Activated T-helper 17 cell treated with anti-CD3 and anti-CD28 coated beads, Interleukin-2, amount 50 U/mL, for 72 hours (primary cell): ENCODE measurements at places on chromosomes 4 and X. TPM values are rescaled to one million over a fixed set of nuclear protein-coding genes. Genes with fewer than 3 reads are reported as not detected.

- no peak for ATAC-seq
Observed at GRCh38 chr4:123976285-123976684, 579.7 kb downstream of the SPRY1 start.

- ATAC-seq, result no peak
Observed at GRCh38 chrX:26050099-26050498, 88.0 kb upstream of the MAGEB18 start.

DNA sequence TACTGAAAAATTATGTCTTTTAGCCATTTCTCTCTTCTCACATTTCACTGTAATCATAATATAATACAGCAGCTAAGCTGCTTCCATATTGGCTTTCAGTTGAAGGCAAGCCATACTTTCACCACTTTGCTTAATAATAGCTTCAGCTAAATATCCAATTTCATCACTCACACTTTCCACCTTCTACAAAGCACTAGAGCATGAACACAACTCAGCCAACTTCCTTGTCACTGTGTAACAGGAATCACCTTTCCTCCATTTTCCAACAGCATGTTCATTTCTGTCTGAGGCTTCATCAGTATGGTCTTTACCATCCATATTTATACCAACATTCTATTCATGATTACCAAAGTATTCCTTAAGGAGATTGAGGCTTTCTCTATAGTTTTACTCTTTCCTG, 219.8 kb upstream of the CTSO start:
- no peak for ATAC-seq

DNA sequence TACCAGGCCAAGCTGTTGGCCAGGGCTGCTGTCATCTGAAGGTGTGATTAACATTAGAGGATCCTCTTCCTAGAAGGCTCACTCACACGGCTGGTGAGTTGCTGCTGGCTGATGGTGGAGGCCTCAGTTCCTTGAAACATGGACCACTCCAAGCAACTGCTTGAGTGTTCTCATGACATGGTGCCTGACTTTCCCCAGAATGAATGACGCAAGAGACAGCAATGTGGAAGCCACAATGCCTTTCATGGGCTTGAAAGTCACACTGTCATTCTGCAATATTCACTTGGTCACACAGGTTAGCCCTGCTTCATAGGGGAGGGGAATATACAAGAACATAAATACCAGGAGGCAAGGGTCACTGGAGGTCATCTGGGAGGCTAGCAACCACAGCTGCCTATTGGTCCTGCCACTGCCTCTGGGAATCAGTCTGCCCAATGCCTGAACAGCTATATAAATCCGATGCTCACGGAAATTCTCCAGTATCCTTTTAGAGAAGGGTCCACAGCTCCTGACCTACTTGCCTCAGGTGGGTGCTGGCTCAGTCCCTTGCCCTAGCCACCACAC, 97.1 kb upstream of the MAML3 start:
- ATAC-seq, result peak; percentile 18

DNA sequence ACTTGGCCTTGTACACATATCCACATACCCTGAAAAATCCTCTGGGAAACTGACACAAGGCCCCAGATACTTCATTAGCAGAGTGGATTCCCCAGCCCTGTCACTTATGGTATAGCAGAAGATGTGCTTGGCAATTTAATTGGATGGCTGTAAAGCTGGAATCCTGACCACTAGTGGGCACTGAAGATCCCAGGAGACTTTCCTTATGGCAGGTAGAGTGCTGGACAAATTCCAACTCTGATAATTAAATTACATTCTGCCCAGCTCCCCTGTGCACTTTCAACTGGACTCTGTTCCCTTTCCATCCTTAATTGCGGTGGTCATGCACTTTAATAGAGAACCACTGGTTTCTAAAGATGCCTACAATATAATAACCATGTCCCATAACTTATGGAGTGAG, 119.8 kb downstream of the DCK start:
- ATAC-seq, result no peak

GRCh38 chr4:16235209-16235608, 8.9 kb upstream of the TAPT1 start:
- no peak for ATAC-seq

GRCh38 chrX:95427389-95427788, 1257.3 kb upstream of the DIAPH2 start:
- ATAC-seq, result no peak

DNA sequence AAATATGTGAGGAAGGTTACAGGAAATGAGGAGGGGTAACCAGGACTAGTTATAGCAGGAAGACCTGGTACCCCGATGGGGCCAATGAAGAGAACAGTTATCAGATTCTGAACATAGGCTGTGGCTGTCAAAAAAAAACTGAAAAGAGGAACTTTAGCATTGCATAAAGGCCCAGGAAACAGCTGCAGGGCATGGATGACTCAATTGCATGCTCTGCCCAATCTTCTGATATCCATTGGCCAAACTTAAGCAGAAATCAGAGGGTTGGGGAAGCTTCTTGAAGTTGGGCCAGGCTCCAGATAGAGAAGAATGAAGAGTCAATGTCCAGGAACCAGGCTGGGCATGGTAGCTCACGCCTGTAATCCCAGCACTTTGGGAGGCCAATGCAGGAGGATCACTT, 1222.4 kb upstream of the PRKX start:
- ATAC-seq, result no peak

DNA sequence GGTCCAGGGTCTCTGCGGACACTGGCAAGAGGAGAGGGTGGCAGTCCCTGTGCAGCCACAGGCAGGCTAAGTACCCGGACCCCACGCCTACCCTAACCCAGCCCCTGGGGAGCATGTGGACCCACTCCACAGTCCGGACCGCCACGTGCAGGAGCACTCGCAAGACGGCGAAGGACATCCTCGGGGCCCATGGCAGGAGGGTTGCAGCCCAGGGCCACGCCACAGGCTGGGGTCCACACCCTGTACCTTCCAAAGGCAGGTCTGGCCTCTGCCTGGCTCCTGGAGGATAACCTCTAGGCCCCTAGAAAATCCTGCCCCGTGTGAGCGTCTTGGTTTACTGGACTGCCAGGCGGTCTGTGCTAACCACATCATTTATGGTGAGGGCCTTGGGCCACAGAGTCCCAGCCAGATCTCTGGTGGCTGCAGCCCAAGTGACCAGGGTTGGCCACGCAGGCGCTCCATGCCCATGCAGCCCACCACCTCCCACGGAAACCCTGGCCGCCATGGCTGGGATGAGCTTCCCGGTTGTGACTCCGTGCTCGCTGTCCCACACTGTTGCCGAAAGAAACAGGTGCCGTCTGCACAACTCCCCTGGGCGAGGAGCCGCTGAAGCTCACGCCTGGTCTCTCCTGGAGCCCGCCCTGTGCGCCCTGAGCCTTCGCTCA, 10.0 kb downstream of the CCNQ start:
- no peak for ATAC-seq

DNA sequence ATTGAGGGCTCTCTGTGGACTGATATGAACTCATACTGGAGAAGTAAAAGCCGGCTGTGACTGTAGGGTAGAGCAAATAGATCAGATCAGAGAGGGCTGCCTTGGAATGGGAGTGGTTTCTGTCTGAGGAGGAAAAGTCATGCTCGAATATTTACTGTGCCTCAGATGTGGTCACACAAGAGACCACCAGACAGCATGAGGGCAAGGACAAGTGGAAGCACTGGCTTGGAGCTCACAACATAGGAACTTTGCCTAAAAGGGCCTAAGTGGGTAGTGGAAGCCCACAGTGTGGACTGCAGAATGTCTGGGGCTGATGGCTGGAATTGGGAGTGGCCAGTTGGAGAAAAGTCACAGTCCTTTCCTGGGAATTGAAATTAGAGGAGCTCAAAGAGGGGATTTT, 19.8 kb downstream of the GLRB start:
- no peak for ATAC-seq

- no peak for ATAC-seq
Observed at GRCh38 chr4:70041652-70042286, 8.5 kb upstream of the HTN1 start.

- no peak for ATAC-seq
Observed at GRCh38 chrX:21968333-21968732, 27.8 kb downstream of the SMS start.

GRCh38 chr4:88446124-88446523, 10.8 kb upstream of the HERC5 start:
- no peak for ATAC-seq

The RASL11B gene
- total RNA-seq, result 0.34 TPM

The RNF212 gene
- 3.7 TPM for total RNA-seq

The MAGEA8 gene
- not detected for total RNA-seq

The AREG gene
- 0.80 TPM for total RNA-seq
